Stimulated activated CD4-positive, alpha-beta T cell treated with anti-CD3 and anti-CD28 coated beads, Interleukin-2, amount 100 ng/mL, for 24 hours (primary cell): ENCODE measurements at places on chromosomes 3 and 15.

GRCh38 chr3:194711913-194712312 lies 26.2 kb downstream of the FAM43A start:
- DNase-seq = no peak

DNA sequence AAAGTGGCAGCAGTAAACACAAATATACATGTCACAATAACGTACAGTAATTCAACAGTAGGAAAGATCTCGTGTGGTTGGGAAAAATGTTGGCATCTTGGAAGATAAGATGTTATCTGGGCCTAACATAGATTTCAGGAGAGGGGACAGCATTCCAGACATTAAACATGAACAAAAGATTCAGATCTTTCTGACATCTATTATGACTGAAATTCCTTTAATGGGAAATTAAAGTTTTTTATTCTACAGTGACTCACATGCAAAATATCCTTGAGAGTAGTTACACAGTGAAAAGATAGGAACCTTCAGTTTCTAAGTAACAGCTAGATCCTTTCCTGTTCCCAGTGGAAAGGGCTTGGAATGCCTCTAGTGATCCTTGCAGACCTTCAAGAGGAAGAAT lies 9.2 kb downstream of the NDUFB5 start:
- DNase-seq = no peak

- DNase-seq = no peak
Measured at GRCh38 chr15:40427188-40427587, 13.6 kb upstream of the BAHD1 start.

DNA sequence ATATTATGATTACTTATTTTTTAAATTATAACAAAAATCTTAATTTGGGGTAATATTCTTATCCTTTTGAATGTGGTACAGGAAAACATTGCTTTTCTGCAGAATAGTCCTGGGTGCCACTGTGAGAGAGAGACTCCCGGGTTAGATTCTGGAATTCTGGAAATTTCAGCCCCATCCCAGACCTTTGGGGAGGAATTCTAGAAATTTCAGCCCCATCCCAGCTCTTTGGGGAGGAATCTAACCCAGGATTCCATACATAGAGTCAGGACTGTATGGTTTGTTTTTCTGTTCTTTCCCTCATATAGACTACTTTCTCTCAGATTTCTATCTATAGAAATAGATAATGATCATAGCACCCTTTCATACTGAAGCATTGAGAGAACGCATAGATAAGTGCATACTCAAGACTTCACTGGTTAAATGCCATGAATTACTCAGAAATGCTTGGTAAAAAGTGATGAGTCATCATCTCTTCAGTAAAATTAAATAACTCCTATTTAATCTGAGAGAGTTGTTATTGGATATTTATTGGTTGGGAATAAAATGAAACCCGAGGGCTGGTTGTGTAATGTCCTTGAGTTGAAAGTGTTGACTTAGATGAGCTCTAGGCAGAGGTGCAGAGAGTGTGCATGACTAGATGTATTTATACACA lies 8.3 kb downstream of the EIF2AK4 start:
- no peak for DNase-seq

DNA sequence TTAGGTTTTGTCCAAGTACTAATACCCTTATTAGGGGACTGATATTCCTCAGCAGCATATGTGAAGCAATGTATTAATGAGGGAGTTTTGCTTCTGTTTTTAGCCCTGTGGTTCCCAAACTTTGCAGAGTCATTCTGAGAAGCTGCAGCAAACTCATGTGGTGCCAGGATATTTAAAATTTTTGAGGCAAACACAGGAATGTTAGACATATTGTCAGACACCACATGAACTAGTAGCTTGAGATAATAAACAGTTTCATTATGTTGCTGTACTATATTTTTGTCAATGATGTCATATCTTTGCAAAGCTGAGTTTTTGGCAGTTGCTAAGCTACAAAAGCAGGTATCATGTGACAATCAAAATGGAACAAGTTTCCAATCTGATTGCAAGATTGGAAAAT lies 36.6 kb downstream of the ATP6V1A start:
- no peak for DNase-seq

DNA sequence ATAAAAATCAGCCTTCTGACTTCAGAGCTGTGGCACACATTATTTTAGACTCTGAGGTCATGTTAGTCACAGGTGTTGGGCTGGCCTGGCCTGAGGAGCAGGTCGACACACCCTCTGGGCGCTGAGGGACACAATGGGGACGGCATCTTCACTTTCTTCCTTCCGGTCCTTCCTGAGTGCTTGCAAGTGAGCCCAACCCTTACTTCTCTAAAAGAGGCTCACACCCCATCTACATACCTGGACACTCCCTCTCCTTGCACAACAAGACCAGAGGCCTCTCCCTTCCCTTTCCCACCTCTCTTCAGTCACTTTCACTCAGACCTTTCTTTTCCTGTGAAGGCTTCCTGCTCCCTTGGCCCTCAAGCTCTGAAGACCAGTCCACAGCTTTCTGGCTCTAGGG lies 85.4 kb downstream of the XXYLT1 start:
- no peak for DNase-seq

DNA sequence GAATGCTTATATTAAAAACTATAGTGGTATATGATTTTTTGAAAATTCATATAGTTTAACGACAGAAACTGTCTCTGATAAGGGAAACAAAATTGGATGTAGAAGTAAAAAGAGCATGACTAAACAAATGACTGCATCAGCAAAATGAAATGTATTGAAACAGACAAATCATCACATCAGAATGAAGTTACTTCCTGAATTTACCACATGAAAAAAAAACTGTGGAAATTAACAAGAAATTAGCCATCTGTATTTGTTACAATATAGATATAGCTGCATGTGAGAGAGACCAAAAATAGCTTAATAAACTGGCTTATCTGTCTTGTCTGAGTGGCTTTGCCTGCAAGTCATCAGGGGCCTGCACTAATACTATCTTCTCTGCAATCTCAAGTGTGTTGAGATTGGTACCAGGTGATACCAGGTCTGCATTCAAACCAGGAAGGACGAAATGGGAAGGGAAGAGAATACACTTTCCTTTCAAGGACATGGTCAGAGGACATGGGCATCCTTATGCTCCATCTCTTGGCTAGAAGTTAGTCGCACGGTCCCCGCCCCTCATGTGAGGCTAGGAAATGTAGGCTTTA lies 388.7 kb downstream of the GRM7 start:
- DNase-seq = no peak

- DNase-seq = no peak
Measured at GRCh38 chr3:123843668-123844067, 40.5 kb downstream of the MYLK start.

- no peak for DNase-seq
Measured at GRCh38 chr3:191070762-191071403, 128.2 kb upstream of the OSTN start.

- no peak for DNase-seq
Measured at GRCh38 chr3:26449996-26450395, 172.6 kb upstream of the LRRC3B start.
